Memory B cell (primary cell): ENCODE measurements at places on chromosomes 6 and 20.

GRCh38 chr20:22232923-22233322 lies 351.4 kb downstream of the FOXA2 start:
- DNase-seq = no peak

DNA sequence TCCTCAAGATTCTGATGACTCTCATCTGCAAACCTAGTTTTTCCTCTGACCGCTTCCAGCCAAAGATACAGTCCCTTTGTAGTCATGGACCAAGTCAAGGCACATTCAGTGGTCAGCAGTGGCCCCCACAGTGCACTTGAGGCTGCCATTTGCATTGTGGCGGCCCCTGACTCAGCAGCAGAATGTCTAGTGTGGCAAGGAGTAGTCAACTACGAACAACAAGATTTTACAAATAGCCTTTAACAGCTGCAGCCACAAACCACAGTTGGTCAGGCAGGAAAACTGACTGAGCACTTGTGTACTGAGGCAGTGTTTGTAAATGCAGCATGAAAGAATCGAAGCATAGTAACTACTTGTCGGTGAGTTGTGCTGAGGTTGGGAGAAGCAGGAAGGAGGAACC lies 49.6 kb downstream of the SLC2A12 start:
- no peak for DNase-seq

DNA sequence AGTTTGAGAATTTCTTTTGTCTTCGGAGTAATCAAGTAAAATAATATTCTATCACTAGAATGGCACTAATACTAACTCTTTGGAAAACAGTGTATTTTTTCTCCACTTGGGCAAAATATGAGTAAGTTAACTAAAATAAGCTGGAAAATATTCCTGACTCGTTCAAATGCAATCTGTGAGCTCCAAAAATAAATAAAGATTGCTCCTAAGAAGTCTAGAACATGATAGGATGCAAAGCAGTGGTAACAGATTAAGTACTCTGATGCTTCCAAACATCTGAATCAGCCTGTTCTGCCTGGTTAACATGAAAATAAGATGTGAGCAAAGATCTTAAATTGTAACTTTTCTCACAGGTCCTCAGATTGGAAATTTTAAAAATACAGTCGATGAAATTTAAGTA lies 285.1 kb upstream of the ID4 start:
- DNase-seq = no peak

DNA sequence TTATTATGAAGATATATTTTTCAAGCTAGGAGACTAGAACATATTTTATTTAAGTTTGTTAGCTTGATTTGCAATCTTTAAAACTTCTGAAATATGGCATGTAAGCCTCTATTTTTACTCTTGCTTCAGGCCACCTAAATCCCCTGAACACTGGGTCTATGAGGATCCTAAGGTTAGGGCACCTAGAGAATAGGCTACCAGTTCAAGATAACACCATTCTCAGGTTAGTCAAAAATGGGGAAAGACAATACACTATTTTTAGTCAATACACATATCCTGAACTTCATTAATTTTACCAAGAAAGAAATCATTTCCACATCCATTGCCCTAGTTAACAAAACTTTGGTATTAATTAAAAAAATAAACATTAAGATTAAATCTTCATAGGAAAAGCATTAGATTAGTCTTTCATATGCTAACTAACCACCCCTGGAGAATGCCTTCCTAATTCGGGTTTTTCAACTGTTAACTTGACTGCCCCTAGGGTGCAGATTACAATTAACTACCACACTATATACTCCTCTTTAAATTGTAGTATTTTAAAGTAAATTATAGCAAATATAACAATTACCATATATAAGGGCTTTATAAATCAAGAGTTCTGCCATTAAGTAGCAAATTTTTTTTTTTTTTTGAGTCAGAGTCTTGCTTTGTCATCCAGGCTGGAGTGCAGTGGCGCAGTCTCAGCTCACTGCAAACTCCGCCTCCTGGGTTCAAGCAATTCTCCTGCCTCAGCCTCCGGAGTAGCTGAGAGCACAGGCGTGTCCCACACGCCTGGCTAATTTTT lies 6.7 kb upstream of the HSF2 start:
- no peak for DNase-seq

GRCh38 chr6:89859744-89860143 lies 30.1 kb downstream of the CASP8AP2 start:
- DNase-seq = no peak

GRCh38 chr6:67331304-67331703 lies 1303.8 kb upstream of the ADGRB3 start:
- DNase-seq = no peak

DNA sequence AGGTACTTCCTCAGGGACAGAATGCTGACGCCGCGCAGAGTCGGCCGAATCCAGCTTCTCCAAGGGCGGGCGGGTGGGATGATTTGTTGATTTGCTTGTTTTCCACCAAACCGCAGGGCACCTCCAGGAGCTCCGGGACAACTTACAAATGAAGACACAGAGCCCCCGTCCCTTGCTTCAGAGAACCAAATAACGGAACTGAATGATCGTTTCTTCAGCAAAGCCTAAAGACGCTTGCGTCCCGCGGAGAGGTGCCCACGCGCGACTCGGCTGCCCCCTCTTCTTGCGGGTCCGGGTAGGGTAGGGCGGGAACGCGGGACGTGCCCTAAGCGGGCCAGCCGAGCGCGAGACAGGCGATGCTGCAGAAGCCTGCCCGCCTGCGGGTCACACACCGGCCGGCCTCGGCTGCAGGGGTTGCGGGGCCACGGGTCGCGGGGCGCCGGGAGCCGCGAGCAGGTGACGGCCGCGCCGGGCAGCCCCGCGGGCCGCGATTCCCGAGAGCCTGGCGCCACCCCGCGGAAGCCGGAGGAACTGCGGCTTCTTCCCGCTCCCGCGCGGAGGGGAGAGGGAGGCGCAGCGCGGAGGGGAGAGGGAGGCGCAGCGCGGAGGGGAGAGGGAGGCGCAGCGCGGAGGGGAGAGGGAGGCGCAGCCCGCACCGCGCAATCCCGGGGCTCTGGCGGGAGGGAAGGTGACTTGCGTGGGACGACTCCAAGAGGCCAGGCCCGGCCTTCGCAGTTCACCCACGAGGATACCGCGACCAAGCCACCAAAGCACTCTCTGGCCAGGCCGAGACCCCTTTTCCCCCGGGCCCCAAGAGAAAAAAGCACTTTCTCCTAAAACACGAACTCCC lies 7.7 kb upstream of the FOXF2 start:
- peak; percentile 42 for DNase-seq

GRCh38 chr20:62433658-62434497 lies 6.5 kb upstream of the RBBP8NL start:
- no peak for DNase-seq

DNA sequence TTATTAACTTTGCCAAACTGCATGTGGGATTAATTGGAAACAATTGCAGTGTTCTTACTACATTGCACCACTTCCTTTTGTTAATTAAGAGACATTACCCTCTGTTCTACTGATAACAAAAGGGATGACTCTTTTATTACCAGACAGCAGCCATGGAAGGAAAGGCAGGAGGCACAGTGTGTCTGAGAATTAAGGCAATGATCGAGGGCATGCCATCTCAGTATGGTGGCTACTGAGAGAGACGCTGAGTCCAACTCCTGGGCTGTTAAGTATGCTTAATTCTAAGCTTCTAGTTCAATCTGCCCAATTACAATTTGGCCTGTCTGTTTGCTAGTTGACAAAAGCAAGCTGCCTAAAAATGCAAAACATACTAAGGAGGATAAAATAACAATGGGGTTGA lies 227.4 kb downstream of the PHACTR1 start:
- no peak for DNase-seq

- DNase-seq = no peak
Measured at GRCh38 chr6:90538278-90539046, 48.4 kb downstream of the MAP3K7 start.

GRCh38 chr20:38608188-38608587 lies 6.6 kb downstream of the ARHGAP40 start:
- no peak for DNase-seq

DNA sequence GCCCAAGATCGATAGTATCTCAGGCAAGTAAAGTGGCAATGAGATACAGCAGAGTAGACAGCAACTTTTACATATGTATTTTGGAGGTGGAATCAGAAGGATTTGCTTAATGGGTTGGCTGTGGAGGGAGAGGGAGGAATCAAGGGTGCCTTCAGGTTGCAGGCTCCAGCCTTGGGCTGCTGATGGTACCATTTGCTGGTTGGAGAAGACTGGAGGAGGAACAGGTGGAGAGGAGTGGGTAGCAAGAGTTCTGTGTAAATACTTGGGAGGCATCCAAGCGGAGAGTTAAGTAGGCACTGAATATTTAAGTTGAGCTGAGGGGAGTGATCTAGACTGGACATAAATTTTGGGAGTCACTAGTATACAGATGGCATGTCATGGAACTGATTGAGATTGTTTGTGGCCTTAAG lies 5.2 kb downstream of the BICRAL start:
- DNase-seq = no peak

- DNase-seq = no peak
Measured at GRCh38 chr6:151494936-151495320, 1.1 kb downstream of the CCDC170 start.

DNA sequence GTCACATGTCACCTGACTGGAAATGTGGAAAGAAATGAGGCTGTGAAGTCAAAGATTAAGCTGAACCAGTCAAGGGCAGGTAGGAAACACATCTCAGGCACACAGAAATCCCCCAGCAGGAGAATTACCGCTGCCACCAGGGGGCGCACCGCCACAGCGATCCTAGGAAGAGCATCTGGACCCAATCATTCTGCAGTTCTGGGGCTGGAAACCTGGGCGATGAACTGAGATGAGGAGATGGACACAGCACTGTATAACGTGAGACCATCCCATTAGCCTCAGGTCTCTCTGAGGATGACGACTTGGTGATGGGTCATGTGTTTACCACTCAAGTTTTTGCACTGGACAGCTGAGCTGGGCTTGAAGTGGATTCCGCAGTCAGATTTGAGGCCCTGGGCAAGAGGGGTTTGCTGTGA lies 6.5 kb upstream of the SLC24A3 start:
- peak; percentile 72 for DNase-seq

GRCh38 chr20:33132513-33133372 lies 35.2 kb upstream of the BPIFA2 start:
- no peak for DNase-seq

- DNase-seq = no peak
Measured at GRCh38 chr6:14727494-14728395, 518.1 kb upstream of the JARID2 start.

GRCh38 chr6:48177786-48178185 lies 66.8 kb upstream of the PTCHD4 start:
- no peak for DNase-seq
